ENCODE measurements at places on chromosomes 2 and 18.

GRCh38 chr2:118988706-118989105 lies 46.7 kb downstream of the MARCO start:
- no peak for DNase-seq

GRCh38 chr2:142100139-142100873 lies 30.5 kb downstream of the LRP1B start:
- DNase-seq, result no peak

- no peak for DNase-seq
Observed at GRCh38 chr18:67117804-67118203, 398.7 kb downstream of the DSEL start.

DNA sequence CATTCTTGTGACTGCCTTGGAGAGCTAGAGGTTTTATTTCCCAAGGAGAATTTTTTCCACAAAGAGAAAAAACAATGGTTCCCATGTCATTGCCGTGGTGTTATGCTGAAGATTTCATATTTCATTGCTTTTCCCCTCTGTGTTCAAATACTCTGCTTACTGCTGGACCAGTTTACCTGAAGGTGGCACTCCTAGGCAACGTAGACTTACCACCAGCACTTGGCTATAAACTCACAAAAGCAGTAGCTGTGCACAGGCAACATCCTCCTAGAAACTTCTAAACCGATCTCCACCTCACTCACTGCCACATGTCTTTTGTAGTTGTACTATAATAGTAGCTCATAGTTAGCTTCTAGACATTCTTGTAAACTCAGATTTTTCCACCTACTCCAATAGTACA lies 1319.7 kb upstream of the CRIM1 start:
- DNase-seq, result no peak

GRCh38 chr2:177629357-177630024 lies 236.9 kb downstream of the AGPS start:
- no peak for DNase-seq

- no peak for DNase-seq
Observed at GRCh38 chr2:38700881-38701458, 35.1 kb downstream of the GALM start.

DNA sequence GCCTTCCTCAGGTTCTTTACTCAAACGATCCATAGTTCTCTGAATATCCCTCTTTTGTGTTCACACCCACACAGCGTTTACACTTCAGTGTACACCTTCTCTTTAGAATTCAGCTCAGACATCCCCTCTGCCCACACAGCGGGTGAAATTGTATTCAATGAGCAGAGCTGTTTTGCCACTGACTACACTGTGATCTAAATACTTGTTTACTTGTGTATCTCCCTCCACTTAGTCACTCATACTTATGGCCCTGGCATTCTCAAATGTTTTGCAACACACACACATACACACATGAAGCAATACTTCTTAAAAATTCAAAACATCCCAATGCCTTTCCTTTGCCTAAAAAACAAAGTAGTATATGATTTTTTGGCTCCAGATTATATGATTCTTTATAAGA lies 297.1 kb downstream of the TMX3 start:
- DNase-seq, result peak; percentile 36

All from GM04504 (cell line).